ENCODE measurements at places on chromosomes 3 and 15. TPM values are rescaled to one million over a fixed set of nuclear protein-coding genes. Genes with fewer than 3 reads are reported as not detected.

Gene CFAP91
- total RNA-seq = 0.39 TPM

Gene PTH1R
- total RNA-seq = 16.3 TPM

DNA sequence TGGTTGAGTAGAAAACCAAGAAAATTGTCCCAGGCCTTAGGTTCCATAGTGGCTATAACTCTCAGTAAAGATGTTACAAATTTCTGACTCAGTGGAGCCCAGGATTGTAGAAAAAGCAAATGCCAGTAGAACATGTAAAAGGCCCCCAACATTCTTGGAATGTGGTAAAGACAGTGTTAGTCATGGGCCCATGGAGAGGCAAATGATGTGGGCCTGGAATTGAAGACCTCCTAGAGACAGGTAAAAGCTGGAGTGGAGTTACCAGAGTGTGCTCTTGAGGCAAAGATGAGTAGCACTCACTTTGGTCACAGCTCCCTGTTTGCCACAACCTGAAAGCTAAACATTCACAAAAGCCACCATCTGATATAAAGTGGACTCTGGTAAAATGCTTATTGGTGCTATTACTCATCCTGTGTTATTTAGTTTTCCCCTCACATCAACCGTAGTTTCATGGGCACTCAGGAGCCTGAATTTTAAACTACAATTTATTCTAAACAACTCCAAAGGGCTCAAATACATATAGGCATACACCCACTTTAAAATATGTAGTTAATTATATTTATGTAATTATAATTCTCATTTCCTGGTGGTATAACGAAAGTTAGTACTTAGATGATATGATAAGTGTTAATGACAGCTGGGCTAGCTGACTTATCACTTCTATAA, 359.6 kb upstream of the NECTIN3 start:
- DNase-seq = no peak

GRCh38 chr3:112627419-112627818, 13.5 kb downstream of the CCDC80 start:
- no peak for DNase-seq

Gene CYP19A1
- 8.0 TPM for total RNA-seq

Gene ZIC1
- not detected for total RNA-seq

DNA sequence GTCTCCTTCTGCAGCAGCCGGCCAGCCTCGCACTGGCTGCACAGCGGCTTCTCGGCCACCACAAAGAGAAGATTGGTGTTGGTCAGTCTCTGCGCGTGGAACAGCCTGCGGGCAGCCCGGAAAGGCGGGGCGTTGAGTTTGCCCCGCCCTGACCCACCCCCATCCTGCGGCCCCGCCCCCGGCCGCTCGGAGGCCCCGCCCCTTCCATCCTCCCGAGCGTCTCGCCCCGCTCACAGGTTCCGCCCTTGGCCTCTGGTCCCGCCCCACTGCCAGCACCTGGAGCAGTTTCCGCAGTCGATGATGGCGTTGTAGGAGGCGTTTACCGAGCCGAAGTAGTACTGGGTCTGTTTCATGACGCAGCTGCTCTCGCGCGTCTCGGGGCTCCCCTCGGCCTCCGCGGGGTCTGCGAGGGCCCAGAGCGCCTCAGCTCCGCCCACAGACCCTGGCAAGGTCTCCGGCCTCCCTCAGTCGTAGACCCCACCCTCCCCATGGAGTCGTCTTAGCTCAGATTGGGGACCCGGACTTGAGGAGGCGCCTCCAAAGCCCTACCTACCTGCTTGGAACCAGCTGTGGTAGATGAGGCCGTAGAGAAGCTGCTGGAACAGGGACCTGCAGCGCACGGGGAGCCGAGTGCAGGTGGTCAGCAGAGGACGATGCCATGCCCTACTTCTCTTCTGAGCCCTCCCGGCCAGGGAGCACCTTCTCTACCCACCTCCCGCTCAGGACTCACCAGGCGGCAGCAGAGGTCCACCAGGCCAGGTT, 5.9 kb upstream of the TMEM115 start:
- peak; percentile 95 for DNase-seq

Gene SERPINI1
- 2.2 TPM for total RNA-seq

Gene PRSS50
- not detected for total RNA-seq

DNA sequence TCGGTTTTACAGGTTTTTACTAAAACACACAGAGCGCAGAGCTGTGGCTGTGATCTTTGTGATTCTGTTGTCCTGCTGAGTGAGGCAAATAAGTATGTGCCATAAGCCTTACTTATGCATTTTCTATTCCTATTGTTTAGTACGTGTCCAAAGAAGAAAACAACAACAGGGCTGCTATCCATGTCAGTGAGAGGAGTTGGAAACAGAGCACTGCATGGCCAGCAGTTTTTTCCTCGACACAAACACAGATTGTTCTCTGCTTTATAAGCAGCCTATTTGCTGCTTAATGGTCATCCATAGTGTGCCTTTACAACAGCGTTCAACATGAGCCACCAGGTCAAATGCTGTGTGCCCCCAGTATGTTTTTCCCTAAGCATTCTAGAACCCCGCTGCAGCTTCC, 79.8 kb downstream of the SHQ1 start:
- no peak for DNase-seq

DNA sequence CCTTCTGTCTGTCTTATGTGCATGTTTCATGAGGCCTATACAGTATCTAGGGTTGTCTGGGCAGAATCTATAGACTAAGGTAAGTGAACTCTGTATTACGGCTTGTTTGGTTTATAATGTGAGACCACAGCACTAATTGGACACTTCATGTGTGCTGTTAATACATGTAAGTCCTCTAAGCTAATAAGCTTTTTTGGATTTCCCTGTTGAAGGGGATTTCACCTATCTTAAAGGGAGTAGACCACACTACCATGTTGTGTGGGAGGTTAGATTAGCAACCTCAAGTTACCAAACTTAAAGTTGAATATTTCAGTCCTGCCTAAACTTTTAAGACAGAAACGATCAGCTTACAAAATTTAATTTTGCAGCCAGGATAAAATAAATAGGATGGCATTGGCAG, 189.8 kb upstream of the GOLIM4 start:
- no peak for DNase-seq

DNA sequence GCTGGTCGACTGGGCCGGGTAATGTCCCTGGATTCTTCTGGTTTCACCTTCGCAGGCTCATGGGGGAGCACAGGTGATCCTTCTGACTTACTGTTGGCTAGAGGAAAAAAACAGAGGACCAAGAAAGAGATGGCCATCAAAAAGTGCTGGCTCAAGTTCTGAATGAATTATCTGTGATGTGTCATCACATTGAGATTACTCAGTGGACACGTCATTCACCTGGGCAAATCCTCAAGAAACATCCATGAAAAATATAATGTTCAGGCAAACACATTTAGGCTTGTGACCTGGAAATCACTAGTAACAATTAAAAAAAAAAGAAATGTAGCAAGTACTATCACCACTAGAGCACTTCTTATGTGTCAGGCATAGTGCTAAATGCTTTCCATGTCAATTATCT, 81.5 kb upstream of the SLC2A2 start:
- no peak for DNase-seq

Gene IMPG2
- 0.13 TPM for total RNA-seq

GRCh38 chr3:186580785-186581184, 10.3 kb downstream of the DNAJB11 start:
- no peak for DNase-seq

- no peak for DNase-seq
These were observed 25.5 kb upstream of the CYP11A1 start for GRCh38 chr15:74392902-74393301.

- DNase-seq = peak; percentile 80
These were observed 52.5 kb upstream of the ATP2B2 start for GRCh38 chr3:10557781-10558373.

Gene MAP3K13
- 23.7 TPM for total RNA-seq

Gene COL7A1
- total RNA-seq = 0.84 TPM

Gene DLEC1
- 1.9 TPM for total RNA-seq

- no peak for DNase-seq
These were observed 312.9 kb upstream of the RASGRP1 start for GRCh38 chr15:38877471-38877870.

- no peak for DNase-seq
These were observed 77.7 kb downstream of the CEMIP start for GRCh38 chr15:80856809-80857377.

DNA sequence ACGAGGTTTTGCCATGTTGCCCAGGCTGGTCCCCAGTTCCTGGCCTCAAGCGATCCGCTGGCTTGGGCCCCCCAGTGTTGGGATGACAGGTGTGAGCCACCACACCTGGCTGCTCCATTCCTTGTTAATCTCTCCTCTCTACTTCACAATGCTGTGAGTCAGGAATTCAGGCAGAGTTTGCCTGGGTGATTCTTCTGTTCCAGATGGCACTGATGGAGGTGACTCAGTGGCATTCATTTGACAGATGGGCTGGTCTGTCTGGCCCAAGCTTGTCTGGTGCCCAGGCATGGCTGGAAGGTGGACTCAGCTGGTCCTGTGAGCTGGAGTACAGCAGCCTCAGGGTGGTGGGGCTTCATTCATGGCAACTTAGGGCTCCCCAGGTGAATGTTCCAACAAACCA, 43.2 kb downstream of the SLC6A20 start:
- no peak for DNase-seq

Gene RASL12
- 4.7 TPM for total RNA-seq

DNA sequence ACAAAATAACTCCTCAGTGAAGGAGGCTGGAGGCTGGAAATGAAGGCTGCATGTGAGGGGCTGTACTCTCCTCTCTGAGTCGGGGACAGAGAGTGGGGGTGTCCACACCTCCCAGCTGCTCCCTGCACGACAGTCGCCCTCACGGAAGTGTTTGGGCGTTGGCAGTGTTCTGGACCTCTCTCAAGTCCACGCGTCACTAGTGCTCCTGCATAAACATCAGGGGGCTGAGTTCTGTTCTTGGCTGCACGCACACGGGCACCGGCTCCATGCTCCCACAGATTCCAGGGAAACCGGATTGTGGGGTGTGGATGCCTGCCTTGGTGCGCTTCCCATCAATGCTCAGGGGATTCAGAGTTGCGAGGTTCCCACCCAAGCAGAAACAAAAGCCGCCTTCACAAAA, 7.4 kb downstream of the RASGRF1 start:
- peak; percentile 73 for DNase-seq

GRCh38 chr3:59372346-59372745, 322.5 kb upstream of the CFAP20DC start:
- no peak for DNase-seq

DNA sequence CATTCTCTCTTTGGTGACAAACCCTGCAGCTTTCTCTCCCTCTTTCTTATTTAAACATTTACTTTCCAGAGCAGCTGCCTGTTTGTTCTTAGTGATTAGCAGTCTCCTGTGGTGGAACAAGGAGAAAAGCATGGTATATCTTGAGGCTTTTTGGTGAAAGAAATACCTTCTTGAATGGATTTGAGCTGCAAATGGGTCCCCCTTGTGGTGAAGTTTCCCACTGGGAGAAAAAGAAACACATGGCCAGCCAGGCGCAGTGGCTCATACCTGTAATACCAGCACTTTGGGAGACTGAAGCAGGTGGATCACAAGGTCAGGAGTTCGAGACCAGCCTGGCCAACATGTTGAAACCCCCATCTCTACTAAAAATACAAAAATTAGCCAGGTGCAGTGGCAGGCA, 48.3 kb upstream of the ACP3 start:
- DNase-seq = no peak

Gene GOLGA6L10
- 0.77 TPM for total RNA-seq

DNA sequence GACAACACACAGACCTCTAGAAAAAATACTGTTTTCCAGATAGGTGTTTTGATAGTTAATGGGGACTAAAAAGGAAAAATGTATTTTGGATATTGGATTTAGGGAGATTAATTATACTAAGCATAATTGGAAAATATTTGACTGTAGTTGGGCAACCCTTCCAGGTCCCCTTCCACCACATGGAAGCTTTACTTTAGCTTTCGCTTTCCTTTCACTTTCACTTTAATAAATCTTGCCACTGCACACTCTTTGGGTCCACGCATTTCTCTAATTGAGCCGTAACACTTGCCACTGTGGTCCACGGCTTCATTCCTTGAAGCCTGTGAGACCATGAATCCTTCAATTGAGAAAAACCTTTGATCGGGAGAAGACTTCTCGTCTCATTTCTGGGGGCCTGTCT, 15.5 kb downstream of the GLDN start:
- no peak for DNase-seq

Gene SEC11A
- 142 TPM for total RNA-seq

GRCh38 chr3:169181666-169182065, 481.8 kb downstream of the MECOM start:
- no peak for DNase-seq

- no peak for DNase-seq
These were observed 4.1 kb upstream of the TBC1D23 start for GRCh38 chr3:100256731-100257151.

GRCh38 chr3:11289864-11290263, 17.7 kb downstream of the ATG7 start:
- no peak for DNase-seq
